NCI-H2227 treated with DMSO at 0.1 percent for 48 hours (cell line): ENCODE measurements at places on chromosomes 4 and X.

- DNase-seq, result no peak
Observed at GRCh38 chr4:105149771-105150170, 3.1 kb downstream of the TET2 start.

GRCh38 chr4:103150677-103151076 lies 47.5 kb downstream of the CENPE start:
- DNase-seq, result no peak

DNA sequence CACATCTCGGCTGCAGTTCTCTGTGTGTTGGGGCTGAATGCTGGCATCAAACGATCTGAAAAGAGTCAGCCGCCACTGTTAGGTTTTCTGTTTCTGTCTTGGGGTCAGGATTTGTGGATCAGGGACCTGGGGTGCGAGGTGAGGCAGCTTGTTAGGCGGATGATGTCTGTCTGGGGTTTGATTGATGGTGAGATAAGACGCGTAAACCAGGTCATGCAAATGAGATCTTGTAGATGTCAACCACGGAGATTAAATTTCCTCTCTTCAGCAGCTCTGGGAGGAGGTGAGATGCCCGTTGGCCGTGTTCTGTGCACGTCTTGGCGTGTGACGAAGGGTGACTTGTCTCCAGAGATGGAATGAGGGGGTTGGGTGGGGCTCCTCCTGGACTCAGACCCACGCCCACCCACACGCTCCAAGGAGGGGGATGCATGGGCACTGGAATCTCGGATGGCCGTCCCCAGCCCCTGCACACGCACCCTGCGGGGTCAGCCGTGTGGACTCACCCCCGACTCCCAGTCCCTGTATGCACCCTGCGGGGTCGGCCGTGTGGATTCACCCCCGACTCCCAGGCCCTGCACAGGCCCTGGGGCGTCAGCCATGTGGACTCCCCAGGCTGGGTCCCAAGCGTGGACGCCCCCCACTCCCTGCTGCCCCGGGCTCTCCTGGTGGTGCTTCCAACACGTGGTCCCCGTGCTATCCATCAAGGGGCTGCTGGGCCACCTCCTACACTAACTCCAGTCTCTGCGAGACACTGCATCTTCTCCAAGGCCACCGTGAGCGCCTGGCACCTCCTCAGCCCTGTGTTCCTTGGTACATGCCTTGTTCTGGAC lies 16.0 kb upstream of the UVSSA start:
- DNase-seq, result no peak

DNA sequence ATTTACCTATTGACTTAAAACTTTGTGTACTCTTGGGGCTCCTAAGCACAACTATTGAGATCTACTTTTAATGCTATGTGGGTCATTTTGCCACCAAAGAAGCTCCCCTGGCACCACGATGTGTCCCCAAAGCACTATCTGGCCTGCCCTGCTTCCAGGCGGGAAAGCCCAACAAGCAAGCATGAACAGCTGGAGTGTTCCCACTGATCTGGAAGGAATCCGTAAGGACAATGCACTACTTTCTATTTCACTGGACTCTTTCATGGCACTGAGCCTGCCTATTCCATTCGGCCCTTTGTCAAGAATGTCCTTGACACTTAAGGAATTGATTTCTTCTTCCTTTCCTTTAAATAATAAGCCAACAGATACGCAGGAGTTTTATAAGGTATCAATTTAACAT lies 38.8 kb downstream of the GRIA3 start:
- DNase-seq, result no peak
